NCI-H1436 (cell line): ENCODE measurements at places on chromosomes 3 and 15.

DNA sequence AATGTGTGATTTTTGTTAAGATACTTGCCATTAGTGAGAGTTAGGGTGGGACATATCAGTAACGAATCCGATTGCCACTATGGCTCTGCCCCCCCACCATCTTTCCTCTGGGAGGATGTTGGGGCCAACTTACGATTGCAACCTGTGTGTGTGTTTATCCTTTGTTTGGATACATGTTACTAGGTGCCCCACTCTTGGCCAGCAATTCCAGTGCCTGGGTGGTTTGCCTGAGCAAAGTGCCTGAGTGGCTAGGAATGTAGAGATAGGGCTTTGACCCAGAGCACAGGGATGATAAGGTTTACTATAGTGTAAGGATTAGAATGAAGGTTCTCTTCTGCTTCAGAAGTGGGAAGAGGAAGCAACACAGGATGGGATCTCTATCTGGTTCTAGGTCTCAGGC is 231.8 kb downstream of the TP63 start:
- no peak for DNase-seq

DNA sequence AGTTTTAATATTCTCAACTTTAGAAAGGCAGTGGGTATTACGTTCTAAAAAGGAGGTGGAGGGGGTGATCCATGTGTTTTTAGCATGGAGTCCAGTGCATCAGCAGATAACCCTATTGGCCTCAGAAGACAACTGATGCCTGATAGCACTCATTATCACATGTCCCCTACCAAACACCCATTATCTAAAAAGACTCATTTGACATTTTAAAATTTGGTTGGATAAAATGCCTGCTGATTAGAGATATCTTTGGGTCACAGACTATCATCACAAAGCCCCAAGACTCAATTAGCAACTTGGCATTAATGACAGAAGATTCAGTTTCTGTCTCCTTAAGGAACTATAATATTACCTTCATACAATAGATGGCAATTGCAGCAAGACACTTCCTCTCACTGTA is 589.3 kb downstream of the RBMS3 start:
- no peak for DNase-seq

DNA sequence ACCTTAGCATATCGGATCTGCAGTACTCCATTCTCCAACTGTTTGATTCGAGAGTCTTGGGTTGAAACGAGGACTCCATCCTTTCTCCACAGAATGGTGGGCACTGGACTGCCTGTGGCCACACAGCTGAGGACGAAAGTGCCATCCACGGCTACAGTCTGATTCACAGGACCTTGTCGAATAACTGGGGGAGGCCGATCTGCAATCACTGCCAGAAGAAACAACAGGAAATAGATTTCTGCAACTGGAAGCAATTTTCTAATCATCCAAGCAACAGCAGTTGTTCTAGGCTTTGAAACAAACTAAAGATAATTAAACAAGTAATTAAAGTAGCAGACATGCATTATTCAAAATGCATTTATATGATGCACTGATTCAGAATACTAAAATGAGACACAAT is 1097.7 kb downstream of the ROBO1 start:
- DNase-seq, result no peak

DNA sequence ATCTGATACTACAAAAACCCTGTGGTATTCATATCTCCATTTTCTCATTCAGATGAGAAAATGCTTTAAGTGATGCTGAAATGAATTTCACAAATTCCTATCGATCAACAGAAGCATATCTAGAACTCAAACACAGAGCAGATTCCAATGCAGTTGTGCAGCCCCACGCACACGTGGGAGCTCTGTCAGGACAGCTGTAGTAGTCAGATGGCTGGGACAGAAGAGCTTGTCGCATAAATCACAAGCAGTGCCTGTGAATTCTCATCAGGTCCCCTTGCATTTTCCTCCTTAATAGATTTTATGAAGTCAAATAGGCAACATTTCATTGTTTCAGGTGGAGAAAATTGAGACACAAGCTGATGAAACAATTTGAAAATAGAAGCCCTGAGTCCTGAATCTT is 792.3 kb downstream of the AGBL1 start:
- no peak for DNase-seq

- DNase-seq, result no peak
Measured at GRCh38 chr3:98232489-98232888, 31.6 kb upstream of the OR5H6 start.

DNA sequence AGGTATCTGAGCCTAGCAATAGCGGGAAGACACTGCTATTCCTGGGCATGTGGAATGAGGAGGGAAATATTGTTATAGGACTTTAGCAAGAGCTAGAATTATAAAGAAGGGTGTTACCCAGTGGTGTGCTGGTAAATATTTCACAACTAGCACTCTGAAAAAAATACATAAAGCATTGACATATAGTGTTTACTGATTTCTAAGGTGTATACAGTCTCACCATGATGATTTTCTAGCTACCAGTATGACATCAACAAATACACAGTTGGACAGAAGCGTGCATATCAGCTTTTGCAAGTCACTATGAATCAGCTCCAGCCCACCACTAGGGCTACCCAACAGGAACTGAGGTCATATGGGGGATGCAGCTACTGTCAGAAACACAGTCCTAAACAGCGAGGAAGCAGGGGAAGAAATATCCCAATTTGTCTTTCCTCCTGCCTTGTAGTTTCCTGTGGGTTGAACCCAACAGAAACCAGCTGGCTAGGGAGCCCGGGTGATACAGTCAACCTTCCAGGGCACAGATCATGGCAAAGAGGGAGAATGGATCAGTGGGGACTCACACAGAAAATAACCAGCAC is 39.6 kb downstream of the HGD start:
- no peak for DNase-seq

DNA sequence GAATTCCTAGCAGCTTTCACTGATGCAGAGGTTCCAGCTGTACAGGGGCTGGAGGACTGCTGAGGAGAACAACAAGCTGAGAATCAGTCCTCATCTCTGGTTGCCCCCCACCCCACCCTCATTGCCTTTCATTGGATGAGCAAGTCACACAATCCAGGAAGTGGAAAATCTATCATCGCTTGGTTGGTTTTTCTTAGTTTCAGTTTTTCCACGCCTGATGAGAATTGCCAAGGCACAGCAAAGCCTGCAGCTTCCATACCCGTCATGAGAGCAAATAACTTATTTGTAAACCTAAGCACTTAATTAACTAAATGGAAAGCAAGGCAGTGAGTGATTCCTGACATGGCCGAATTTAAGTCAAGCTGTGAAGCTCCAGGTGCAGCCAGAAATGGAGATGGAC is 21.4 kb upstream of the LIPC start:
- peak; percentile 18 for DNase-seq

- DNase-seq, result no peak
Measured at GRCh38 chr3:157384031-157384430, 52.6 kb upstream of the PTX3 start.

DNA sequence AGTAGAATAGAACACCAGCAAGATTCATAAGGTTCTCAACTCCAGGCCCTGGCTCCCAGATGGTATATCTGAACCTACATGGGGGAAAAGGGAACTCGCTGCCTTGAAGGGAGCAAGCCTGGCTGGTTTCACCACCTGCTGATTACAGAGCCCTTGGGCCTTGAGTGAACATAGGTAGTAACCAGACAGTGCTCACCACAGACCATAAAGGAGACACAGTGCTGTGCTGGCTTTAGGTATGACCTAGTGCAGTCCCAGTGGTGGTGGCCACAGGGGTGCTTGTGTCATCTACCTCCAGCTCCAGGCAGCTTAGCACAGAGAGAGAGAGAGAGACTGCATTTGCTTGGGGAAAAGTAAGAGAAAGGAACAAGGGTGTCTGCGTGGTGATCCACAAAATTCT is 409.8 kb downstream of the FGF12 start:
- DNase-seq, result no peak

- DNase-seq, result no peak
Measured at GRCh38 chr3:30266524-30266923, 339.9 kb upstream of the TGFBR2 start.

- no peak for DNase-seq
Measured at GRCh38 chr15:75349851-75350588, 3.2 kb downstream of the NEIL1 start.

- DNase-seq, result no peak
Measured at GRCh38 chr3:171967137-171967783, 72.1 kb upstream of the FNDC3B start.

DNA sequence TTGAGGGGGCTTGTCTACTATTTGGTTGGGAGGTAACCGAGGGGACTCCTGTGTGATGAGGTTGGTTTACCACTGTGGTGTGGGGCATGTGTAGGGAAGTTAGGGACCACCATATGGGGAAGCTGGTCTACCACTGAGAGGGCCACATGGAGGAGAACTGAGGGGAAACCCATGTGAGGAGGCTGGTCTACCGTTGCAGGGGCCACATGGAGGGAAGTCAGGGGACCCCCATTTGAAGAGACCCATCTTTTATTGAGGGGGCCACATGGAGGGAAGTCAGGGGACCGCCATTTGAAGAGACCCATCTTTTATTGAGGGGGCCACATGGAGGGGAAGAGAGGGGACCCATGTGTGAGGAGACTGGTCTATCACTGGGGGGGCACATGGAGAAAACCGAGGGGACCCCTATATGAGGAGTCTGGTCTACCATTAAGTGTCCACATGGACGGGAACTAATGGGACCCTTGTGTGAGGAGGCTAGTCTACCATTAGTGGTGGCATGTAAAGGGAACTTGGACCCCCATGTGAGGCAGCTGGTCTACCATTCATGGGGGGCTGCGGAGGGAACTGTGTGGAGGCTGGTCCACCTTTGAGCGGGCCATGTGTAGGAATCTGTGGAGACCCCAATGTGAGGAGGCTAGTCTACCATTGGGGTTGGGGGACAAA is 165.5 kb downstream of the FBLN2 start:
- DNase-seq, result no peak
